ENCODE measurements at places on chromosomes 5 and 9.
A peak's percentile ranks its signal among the peaks of the same experiment; 100 is the strongest.

DNA sequence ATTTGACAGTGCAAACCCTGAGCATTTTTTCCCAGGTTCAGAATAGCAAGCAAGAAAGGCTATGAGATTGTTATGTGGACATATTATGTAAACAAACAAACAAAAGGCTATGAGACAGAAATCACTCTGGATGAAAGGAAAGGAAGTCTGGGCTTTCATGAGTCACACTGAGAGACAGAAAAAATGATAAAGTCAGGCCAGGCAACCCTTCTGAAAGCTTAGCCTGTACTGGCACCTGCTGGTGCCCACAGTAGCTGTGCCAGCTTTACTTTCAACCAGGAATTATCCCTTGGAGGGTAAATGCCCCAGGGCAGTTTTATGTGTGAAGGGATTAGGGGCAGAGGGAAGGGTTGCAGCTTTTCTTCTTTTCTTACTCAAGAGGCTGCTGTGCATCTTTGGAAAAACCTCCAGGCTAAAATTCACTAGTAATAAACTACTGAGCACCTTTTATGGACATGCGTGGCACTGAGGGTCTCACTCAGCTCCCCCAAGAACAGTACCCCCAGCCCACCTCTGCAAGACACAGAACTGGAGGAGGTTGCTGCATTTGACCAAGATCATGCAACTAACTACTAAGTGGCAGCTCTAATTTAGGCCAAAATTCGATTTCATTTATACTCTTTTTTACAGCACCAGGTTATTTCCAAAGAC lies 41.7 kb downstream of the ACTL7B start:
- DNase-seq = peak; percentile 22

- DNase-seq = no peak
Measured at GRCh38 chr5:143865426-143866025, 53.6 kb downstream of the HMHB1 start.

- DNase-seq = no peak
Measured at GRCh38 chr5:150791536-150791935, 13.0 kb downstream of the SMIM3 start.

DNA sequence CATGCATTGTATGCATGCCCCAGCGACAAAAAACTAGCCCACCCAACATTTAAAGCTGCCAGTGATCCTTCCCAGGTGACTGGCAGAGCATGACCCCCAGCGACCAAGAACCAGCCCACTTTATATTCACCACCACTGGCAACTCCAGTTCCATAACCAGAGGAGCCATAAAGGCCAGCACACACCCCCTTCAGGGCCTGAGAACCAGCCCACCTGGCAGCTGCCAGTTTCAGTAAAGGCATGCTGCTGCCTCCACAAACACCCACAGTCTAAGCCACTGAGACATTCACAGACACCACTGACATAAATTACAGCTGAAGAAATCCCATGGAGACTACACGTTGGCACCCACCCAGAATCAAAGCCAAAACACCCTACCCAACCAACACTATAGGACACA lies 46.9 kb upstream of the RGS7BP start:
- no peak for DNase-seq

DNA sequence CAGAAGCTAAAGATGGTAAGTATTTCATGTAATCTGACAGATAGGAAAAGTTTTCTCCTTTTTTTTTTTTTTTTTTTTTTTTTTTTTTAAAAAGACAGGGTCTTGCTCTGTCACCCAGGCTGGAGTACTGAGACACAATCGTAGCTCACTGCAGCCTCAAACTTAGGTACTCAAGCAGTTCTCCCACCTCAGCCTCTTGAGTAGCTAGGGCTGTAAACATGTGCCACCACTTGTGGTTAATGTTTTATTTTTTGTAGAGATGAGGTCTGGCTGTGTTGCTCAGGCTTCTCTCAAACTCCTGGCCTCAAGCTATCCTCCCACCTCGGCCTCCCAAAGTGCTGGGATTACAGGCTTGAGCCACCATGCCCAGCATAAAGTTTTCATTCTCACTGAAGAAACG lies 17.8 kb downstream of the CDK7 start:
- no peak for DNase-seq

GRCh38 chr9:91677331-91677730 lies 253.7 kb upstream of the NFIL3 start:
- DNase-seq = no peak

DNA sequence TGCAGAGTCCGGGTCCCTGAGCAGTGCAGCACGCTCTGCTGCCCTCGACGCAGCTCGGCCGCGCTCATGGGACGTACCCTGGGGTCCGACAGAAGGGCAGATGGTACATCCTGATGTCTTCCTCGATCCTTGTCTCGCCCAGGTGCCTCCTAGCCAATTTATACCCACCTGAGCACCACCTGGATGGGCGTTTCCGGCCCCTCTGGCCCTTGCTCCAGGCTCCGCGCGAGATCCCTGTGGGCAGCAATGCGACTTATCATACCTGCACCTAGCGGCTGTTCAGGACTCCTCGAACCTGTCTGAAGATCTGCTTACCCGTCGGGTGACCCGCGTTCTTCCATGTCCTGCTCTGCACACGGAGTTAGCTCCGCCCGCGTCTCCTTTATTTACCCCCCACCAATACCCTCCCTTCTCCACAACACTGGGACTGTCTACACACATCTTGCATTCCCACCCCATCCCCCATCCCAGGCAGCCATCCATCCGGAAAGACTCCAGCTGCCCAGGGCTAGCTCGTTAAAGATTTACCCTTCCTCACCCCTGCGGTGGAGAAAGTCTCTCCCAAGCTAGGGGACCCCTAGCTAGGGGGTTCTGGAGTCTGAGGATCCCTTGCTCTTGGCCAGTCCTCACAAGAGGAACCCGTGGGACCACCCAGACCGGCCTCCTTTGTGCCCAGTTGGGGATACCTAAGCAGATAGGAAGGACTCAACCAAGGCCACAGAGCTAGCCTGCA lies at the start of gene KIF12:
Gene KIF12, minus strand, starts transcription at position 357 of the 733 bp plus-strand sequence. Its CDS starts 16 bp downstream, at position 341.
- DNase-seq = no peak

DNA sequence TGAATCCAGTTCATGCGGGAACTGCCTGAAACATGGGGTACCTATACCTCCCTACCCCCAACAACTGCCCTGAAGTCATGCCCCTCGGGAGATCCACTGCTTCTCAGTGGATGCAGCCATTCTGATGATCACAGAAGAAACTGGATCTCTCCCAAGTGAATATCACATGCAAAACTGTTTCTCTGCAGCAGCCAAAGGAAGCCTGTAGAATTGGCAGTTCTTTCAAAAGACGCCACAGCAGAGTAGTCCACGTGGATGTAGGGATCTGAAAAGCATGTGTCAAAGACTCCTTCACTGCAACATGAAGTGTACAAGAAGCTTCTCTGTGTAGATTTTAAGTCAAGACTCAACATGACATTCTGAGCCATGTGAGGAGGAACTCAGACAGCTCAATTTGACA lies 286.7 kb downstream of the NR3C1 start:
- DNase-seq = no peak

- DNase-seq = no peak
Measured at GRCh38 chr9:89195131-89195797, 16.6 kb upstream of the SHC3 start.

GRCh38 chr9:405341-405740 lies 190.7 kb downstream of the DOCK8 start:
- DNase-seq = no peak

GRCh38 chr5:80784451-80784850 lies 129.7 kb upstream of the DHFR start:
- DNase-seq = no peak

- peak; percentile 23 for DNase-seq
Measured at GRCh38 chr5:93585767-93586385, 2.9 kb downstream of the NR2F1 start.

DNA sequence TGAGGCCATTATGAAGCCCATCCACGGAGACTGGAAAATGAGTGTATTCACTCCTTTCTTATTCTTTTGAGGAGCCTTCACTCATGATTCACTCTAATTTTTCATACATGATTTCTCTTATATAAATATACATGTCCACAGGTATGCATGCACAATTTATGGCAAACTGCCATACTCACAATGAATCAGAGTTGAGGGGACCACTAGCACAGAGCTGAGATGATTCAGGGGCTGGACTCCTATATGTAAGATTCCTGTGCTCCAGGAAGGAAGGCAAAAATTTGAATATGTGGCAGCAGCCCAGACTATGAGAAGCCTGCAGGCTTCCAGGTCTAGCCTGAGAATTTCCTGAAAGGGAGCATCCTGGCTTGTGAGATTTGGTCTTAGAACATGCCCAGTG lies 484.6 kb downstream of the PRELID2 start:
- DNase-seq = no peak

DNA sequence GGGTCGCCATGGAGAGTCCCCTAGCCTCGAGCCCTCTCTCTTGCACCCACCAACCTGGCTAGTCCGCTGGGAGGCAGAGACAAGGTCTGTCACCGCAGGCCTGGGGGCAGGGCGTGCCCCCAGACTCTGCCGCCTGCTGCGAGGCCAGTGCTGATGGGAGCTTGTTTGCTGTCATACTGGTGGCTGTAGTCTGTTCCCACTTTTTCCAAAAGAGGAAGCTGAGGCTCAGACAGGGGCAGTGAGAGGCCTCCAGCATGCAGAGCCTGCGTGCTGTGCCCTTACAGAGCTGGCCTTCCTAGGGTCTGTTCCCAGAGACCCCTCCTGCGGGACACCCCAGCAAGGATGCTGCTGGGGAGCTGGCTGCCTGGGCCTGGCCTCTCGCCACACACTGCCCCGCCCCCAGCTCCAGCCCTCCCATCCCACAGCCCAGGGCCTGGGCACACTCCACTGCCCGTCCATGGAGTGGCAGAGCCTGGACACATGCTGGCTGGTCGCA lies 21.0 kb upstream of the SUSD3 start:
- DNase-seq = no peak

DNA sequence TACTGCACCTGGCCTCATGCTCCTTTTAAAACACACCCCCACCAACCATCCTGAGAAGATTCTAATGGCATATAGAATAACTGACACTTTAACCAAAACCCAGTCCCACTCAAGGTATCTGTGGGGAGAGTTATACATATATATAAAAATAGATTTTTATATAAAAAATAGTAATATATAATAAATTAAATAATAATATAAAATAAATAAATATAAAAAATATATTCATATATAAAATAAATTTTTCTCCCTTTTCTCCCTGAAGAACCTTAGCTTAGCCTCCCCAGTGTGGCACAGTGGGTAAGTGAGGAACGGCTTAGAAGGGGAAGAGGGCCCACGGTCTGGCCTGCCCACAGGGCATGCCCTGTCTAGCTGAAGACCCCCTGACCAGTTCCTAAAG lies 51.1 kb upstream of the SSBP2 start:
- no peak for DNase-seq

DNA sequence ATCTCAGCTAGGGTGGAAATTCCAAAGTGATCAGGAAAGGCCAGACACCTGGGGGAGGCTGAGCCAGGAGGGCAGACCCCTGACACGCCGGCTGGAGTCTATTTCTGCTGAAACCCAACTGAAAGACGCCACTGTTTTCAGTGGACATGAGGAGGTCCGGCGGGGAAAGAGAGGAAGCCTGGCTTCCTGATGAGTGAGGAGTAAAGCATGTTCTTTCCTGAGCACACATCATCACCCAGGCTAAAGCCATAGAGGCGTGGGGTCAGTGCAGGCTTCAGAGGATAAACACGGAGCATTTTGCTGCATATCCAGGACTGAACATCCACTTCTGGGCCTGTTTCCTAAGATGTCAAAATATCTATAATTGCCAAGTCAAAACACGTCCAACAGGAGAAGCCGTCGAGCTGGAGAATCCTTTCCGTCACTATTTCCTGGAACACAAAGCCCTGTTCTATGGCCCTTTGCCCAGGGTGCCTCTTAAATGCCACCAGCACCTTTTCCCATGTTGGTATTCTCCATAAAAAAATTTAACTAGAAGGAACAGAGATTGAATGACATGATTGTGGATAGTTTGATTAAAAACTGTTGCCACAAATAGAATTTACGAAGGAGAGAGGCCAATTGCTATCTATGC lies 597.9 kb upstream of the ADAMTS16 start:
- no peak for DNase-seq

GRCh38 chr9:136814725-136815421 lies 7.1 kb downstream of the RABL6 start:
- no peak for DNase-seq

- DNase-seq = peak; percentile 86
Measured at GRCh38 chr9:93699650-93700049, 123.3 kb downstream of the PHF2 start.

DNA sequence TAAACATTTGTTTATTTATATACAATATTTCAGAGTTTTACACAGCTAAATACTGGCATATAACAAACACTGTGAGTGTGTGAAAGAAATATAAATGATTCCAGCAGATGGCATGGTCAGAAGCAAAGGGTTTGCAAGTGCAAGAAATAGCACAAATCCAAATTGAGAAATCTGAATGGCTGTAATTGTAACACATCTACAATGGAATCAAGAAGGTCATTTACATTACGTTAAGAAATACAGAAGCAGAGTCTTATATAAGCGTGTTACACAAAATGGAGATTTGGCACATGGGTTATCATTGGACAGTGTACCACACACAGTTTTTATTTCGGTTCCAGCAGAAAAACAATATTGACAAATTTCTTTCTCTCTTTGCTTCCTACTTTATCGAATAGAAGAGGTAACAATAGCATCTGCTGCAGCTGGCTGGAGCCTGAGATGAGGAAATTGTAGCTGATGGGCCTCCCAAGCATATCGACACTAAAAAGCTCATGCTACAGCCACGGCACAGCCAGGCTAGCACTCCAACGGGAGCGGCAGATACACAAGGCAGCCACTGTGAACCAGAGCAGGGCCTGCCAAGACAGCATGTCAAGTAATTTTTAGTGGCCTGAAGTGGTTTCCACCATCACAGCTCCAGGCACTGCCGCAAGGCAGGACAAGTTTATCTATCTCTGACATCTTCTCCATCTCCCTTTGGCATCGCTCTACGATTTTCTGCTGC lies 564.6 kb upstream of the DMAC1 start:
- DNase-seq = no peak

GRCh38 chr5:121974261-121974660 lies 12.5 kb downstream of the SRFBP1 start:
- DNase-seq = no peak

DNA sequence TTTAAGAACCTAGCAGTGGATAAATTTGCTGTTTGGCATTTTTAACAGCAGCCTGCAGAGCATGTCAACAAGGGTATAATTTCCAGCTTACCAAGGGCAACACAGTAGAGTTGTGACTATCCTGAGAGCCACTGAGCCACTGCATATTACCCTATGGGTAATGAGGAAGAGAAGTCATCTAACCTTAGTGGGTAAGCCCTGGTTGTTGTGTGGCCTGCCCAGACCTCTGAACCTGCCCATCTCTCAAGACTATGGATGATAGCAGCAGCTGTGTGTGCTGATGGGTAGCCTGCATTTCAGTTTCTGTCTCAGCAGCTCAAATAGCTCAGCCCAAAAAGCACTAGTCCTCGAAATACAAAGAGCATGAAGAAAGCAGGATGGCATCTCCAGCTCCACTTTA lies 56.1 kb upstream of the PIP5K1B start:
- DNase-seq = no peak

All from NCI-H1092 treated with DMSO at 0.1 percent for 48 hours (cell line).